Left ventricle myocardium inferior (tissue), 1 donor: ENCODE measurements at places on chromosomes 1 and 21.

DNA sequence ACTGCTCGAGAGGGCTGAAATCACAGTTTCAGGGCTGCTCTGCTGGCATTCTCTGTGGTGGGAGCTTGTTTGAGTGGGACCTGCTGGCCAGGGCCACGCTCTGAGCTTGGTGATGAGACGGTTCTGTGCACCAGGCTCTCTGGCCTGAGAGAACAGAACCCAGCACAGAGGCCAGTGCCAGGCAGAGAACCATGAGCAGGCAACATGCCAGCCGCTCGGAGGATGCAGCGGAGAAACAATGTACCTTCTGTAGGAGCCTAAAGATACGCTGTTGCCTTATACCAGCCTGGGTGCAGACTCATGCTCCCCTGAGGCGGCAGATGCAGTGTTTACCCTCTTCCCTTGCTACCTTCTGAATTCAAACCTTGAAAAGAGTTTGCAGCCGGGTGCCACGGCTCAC is 10.0 kb downstream of the C2CD2 start:
- DNase-seq = no peak

DNA sequence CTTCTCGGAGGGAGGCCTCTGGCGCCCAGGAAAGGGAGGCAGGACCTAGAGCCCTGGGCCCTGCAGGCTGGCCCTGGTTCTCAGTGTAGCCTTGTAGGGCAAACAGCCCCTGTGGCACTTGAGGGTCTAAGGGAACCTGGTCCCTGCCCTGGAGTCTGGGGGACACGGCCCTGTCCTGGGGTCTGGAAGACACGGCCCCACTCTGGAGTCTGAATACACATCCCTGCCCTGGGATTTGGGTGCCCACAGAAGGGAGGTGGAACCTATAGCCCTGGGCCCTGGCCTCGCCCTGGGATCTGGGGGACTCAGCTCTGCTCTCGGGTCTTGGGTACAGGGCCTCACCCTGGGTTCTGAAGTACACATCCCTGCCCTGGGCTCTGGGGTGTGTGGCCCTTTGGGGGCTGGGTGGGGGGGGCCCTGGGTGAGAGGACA is 97.9 kb downstream of the OBSCN start:
- DNase-seq = no peak

- no peak for DNase-seq
Observed at GRCh38 chr1:208942394-208943130, 641.0 kb upstream of the CAMK1G start.

GRCh38 chr1:31382379-31382989 is 9.6 kb upstream of the FABP3 start:
- peak; percentile 48 for DNase-seq

DNA sequence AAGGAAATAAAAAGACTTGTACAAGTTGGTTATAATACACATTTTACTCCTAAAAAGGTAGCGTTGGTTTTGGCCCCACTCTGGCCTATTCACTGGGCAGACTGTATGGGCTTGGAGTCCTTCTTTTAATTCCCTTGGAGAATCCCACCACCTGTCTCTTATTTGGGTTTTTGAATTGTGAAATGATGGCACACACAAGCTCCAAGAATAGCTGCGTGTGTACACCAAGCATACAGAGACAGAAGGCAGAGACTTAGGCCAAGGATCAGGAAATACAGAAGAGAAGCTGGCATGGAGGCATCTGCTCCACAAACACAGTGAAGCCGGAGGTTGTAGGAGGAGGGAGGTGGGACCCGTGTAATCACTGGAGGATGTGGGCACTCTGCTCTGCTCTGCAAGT is 29.1 kb downstream of the DDR2 start:
- DNase-seq = no peak

- no peak for DNase-seq
Observed at GRCh38 chr1:232212253-232212652, 417.7 kb downstream of the SIPA1L2 start.

GRCh38 chr21:35575280-35575915 is 484.9 kb downstream of the SETD4 start:
- DNase-seq = no peak

- peak; percentile 11 for DNase-seq
Observed at GRCh38 chr21:45539046-45539795, 3.0 kb downstream of the SLC19A1 start.

DNA sequence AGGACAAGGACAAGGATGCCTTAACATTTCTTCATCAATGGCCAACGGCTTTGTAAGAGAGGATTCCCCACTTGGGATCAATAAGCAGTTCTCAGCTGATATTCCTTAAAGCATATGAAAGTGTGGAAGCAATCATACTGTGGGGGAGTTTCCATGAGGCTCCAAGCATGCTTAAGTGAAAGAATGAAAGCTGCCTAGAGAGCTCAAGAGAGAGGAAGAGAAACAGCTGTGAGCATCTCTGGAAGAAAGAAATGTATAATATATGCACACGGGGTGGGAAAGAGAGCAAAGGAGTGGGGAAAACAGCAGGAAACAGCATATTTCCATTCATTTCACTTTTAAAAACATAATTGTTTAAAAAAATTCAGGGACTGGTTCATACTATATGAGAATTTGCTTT is 94.7 kb upstream of the WARS2 start:
- no peak for DNase-seq

GRCh38 chr1:241916196-241916595 is 41.4 kb upstream of the BECN2 start:
- no peak for DNase-seq

GRCh38 chr21:26060335-26061115 is 110.0 kb downstream of the APP start:
- no peak for DNase-seq

DNA sequence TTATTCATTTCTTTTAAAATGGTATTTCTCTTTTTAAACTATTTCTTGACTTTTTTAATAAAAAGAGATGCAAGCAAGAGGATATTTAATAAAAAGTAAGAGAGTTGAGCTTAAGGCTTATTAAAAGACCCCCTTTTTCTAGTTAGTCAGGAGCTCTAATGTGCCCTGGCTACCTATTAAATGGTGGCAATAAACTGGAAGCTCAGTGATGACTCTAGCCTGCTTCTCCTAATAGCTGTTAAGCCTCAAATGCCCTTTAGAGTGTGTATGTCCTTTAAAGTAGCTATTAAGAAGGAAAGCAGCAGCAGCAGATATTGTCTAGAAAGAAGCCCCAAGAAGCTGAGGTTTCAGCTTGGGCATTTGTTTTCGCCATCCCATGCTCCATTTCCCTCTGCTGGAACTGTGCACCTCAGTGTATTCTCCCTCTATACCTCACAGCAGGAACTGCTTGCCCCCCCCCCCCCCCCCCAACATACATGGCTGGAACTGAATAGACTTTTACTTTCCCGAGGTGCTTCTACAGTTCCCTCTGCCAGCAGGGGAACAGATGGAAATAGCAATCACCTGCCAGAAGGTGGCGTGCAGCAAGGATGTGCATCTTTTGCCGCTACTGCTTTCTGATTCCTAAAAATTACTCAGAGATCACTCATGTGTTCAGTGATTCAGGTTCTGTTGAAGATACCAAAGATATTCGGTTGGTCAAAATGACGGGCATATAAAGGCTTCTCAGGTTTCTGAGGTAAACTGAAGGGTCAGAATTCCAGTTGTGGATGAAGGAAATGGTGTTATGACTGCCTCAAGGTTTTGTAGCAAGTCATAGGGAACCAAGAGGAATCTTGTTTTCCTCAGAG is 2.5 kb downstream of the RGS4 start:
- peak; percentile 39 for DNase-seq

- no peak for DNase-seq
Observed at GRCh38 chr1:61316493-61316892, 234.1 kb downstream of the NFIA start.
